Activated T-cell treated with anti-CD3 and anti-CD28 coated beads, Interleukin-2, amount 50 U/mL, for 72 hours (primary cell): ENCODE measurements at places on chromosomes 6 and 20. TPM values are rescaled to one million over a fixed set of nuclear protein-coding genes. Genes with fewer than 3 reads are reported as not detected.

DNA sequence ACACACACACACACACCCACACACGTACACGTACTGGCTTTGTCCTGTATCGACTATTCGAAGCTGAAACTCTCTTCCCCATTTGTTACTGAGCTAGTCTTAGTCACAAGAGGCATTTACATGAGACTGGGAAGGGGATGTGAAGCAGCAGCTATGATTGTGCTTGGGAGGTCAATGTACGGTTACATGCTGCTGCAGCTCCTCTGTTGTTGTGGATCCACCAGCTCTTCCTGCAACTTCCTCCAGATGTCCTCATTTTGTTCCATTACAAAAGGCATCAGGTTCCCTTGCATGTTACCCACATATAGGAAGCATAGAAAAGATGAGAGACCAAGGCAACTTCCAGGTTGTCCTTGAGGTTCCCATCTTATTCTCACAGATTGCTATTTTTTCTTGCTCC lies 612.4 kb upstream of the IMPG1 start:
- DNase-seq = no peak

- DNase-seq = no peak
These were observed 48.4 kb downstream of the PHACTR2 start for GRCh38 chr6:143726015-143726647.

- DNase-seq = no peak
These were observed 151.3 kb downstream of the COL9A1 start for GRCh38 chr6:70151616-70152015.

DNA sequence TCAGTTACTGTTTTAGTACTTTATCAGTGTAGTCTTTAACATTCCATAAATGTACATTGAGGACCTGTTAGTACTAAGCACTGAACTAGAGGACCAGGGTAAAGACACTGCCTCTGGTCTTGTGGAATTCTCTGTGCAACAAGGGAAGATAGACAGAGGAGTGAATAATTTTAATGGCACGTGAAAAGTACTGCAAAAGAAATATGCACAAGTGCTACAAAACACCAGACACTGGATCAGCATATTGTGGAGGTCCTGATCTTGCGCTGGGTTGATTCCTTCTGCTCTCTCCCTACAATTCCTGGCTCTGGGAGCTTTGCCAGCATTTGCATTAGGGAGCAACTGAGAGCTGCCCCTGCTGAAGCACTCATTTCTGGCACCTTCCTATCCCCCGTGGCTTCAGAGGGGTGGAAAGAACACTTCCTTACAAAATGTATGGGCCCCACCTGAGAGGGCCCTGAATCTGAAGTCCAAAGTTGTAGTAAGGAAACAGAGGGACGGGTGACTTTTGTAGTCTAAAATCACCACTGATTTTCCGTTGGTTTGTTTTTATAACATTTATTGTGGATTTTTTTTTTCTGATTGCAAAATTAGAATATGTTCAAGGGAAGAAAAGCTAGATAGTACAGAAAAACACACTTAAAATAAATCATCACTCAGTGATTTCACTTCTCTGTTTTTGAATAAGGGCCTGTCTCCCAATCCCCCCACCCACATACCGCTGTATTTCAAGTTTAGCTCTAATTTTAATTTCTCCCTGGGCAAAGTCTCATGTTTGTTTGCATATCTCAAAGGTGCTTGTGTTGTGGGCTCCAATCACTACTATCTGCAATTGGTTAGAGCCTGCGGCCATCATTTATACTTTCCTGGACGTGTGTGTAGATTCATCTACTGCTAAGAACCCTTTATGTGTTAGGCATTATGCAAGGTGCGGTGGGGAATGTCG lies 4.9 kb downstream of the PKIG start:
- DNase-seq = no peak

GHRH gene
- not detected for total RNA-seq

DNA sequence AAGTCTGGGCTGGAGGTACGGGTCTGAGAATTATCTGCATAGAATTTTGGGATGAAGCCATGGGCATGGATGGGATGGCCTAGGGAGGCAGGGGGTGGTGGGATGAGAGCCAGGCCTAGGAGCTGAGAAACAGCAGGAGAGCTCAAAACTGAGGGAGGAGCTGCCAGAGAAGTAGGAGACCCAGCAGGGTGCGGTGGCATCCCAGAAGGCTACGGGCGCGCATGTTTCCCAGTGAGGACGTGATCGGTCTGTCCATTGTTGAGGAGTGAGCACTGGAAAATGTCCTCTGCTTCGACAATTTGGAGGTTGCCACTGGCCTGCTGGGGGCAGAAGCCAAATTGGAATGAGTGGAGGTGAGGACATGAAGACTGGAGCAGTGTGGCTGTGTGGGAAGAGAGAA lies 14.5 kb upstream of the MROH8 start:
- DNase-seq = no peak

DNA sequence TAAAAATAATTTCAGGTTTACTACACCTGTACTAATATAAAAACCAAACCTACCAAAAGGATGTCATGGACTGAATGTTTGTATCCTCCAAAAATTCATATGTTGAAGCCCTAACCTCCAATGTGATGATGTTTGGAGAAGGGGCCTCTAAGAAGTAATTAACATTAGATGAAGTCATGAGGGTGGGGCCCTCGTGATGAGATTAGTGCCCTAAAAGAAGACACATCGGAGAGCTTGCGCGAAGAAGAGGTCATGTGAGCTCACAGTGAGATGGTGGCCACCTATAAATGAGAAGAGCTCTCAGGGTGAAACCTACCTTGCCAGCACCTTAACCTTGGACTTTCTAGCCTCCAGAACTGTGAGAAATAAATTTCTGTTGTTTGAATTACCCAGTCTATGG lies 20.8 kb downstream of the TULP4 start:
- no peak for DNase-seq

LATS1 gene
- total RNA-seq = 24.6 TPM

PGC gene
- total RNA-seq = not detected

DNA sequence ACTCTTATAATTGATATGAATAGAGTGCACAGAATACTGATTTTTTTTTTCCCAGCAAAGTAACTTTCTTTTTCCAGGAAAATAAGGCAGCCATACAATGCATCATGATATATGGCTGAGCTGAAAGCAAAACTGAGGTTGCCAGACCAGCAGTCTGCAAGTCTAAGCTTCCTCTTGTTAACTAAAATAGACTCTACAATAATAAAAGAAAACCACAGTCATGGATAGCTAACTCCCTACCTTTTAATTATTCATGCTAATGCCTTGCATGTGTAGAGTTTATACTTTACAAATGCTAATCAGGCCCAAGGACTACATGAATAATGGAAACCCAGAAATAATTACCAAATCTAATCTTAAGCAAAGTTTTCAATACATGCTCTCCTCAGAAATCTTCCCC lies 47.4 kb downstream of the MAP7 start:
- no peak for DNase-seq

MICA gene
- 9.5 TPM for total RNA-seq
